Kidney epithelial cell (primary cell): ENCODE measurements at places on chromosomes 11 and 22.

DNA sequence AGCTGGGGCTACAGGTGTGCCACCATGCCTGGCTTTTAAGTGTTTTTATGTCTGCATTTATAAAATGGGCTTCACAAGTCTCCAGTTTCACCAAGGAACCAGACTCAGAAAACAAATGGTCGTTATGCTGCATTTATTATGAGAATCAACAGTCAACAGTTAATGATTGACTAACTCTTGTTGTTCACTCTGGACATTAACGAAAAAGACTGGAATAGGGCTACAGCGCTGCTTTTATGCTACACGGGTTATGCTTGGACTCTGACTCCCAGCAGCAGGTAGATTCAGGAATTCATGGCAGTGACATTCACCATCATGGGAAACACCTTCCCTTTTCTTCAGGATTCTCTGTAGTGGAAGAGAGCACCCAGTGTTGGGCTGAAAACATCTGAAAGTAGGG lies 44.4 kb upstream of the CHKA start:
- DNase-seq, result no peak

DNA sequence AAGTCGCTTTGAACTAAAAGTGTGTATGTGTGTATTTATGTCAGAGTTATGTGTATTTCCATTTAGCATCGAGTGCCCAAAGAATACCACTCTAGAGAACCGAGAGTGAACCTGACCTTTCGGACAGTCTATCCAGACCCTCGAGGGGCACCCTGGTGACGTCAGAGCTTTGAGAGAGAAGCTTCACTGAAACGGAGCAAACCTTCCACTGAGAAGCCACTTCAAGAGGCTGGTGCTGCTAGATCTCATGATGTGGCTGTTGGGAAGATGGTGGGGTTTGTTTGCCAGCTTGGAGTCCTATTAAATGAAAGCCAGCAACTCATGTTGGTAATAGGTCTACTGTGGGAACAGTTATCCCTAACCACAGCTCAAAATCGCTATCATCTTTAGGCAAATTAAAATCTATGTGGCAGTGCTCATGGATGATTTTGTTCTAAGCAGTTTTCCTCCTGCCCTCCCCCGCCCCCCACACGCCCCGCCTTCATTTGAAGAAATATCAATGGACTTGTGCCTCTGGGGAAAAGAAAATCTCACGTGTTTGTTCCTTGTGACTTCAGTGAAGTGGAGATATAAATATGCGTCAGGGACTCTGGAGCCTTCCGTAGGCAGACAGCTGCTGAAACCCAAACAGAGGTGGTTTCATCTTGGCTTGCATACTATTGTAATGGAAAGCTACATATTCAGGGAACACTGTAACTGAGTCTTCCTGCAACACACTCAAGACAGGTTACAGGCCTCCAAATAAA lies 22.4 kb upstream of the C11orf96 start:
- DNase-seq, result no peak

DNA sequence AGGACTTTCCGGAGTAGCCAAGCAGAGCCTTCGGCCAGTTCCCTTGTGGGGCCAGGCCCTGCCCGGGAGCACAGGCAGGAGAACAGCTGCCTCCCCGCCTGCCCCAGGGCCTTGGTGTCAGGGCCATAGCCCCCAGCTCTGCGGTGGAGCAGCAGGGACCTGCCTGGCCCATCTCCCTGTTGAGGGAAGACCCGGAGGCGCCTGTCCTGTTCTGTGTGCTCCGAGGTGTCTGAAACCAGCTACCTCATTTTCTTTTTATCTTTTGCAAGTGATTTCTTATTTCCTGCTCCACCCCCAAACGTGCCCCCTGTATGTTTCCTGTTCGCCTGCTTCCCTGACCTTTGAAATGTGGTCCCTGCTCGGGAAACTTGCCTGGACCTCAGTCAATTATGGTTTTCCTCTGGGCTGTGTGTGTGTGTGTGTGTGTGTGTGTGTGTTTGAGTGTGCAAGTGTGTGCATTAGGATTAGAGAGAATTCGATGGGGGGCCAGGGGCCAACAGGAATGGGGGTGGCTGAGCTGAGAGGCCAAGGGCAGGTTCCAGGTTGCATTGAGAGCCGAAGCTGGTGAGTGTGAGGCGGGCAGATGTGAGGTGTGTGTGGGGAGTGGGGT lies 19.1 kb downstream of the LRP5 start:
- DNase-seq, result no peak

GRCh38 chr11:76803023-76803422 lies 19.9 kb downstream of the TSKU start:
- no peak for DNase-seq

DNA sequence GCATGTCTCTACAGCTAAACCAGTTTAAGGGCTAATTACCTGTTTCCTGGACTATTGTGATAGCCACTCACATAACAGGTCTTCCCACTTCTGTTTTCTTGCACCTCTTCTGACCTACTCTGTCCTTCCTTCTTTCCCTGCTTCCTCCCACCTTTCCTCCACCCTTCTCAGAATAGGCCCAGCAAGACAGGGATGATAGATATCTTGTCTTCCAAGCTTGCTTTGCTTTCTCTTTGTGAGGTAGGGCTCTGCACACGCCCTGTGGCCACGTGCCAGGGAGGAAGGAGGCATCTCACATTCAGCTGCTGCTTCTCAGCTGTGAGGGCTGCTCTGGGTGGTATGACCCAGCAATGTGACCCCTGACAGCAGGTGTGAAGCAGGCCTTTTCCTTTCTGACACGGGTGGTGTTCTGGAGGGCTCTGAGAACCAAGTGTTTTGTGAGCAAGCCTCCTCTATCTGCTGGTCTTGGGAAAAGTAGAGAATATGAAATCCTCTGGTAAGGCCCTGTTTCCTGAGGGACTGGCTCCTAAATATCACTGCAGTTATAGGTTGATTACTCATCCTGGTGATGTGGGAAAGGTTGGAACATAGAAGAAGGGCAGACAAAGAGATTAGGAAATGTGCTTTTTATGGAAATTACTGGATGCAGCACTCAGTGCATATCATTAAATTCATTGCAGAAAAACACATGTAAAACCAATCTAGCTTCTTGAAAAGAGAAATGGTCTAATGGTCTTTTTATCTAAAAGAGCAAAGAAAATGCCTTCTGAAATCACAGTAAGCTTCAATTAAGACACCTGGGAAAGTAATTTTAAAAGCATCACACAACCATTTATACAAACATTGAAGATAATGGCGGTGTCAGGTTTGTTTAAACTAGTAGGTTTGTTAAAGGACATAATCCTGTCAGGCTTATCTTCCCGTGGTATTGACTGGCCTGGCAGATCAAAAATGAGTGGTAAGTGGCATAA lies 8.5 kb downstream of the AMOTL1 start:
- DNase-seq, result no peak

GRCh38 chr11:76210931-76211851 lies 4.9 kb upstream of the WNT11 start:
- no peak for DNase-seq

DNA sequence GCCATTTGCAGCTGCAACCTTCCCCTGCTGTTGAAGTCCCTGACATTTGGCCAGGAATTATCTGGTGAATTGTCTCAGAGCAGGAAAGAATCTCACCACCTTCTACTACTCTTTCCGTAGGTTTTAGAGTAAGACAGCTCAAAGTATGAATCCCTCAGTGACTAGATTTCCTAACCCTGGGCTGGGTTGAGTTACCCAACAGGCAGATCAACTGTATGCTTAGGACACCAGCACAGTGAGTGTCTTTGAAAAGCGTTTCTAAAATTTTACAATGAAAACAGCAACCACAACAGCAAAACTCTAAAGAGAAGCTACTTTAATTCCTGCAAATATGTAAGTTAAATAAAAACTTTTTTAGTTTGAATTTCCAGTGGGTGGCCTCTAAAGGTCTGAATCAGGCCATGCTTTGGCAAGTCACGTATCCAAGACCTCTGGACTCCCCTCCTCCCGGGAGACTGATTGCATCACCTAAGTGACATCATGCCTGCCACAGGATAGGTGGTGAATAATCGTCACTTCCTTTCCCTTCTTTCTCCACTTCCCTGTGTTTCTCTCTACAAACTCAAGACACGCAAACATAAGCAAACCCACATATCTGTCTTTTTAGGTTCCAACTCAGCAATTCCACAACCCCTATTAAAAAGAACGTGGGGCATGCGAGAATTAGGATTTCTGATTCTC lies 7.8 kb downstream of the OR8B12 start:
- DNase-seq, result no peak

- DNase-seq, result no peak
These were observed 922.3 kb downstream of the BRD1 start for GRCh38 chr22:48905206-48905975.

DNA sequence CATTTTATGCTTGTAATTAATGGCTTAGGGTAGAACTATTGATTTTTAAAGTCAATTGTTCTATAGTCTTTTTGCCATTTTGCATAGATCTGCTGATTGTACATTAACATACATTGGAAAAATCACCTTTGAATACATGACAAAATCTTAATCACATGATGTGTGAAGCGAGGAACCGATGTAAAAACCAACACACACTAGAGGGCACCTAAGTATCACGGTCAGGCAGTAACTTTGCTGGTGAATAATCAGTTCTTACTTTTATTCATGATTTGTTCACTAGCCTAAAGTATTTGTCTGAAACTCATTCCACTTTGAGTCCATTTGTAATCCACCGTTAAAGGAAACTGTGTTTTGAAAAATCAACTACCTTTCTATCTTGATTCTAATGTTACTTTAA lies 28.2 kb downstream of the JHY start:
- DNase-seq, result no peak

DNA sequence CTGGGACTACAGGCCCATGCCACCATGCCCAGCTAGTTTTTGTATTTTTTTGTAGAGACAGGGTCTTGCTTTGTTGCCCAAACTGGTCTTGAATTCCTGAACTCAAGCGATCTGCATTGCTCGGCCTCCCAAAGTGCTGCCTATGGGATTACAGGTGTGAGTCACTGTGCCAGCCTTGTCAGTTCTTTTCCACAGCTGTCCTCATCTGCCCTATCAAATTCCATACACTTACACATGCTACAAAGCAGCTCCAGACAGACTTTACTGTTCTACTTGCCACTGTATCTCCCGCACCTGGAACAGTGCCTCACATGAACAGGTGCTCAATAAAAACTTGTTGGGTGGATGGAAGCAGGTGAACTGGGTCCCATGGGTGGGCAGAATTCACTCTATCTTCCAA lies 8.2 kb downstream of the STX5 start:
- no peak for DNase-seq

DNA sequence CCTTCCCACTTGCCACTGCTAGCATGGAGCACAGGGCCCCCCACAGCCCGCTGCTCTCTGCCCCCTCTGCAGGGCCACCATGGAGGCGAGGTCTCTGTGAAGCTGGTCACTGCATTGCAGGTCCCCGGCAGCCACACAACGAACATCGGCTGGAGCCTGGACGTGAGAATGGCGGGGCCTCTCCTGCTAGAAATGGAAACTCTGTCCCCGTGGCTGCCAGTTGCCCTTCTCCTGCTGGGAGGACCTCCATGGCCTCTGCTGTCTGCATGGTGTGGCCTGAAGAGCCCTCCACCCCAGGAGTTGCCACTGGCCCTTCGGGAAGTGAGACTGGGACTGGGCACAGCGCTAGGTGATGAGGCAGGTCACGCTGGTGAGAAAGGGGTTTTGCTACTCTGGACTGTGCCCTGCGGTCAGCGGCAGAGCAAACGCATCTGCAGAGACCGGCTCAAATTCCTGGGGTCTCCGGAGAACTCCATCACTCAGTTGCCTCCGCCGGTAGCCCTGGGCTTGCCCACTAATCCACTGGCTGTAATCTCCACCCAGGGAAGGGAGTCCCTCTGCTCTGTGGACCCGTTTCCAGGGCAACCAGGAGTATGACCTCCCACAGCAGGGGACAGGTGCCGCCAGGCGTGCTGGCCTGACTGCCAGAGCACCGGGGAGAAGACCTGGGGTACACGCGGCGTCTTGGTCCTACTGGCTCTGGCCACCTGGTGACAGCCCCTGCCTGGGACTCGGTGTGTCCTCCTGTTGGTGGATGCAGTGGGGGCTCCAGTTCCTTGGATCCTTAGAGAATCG lies 806.3 kb downstream of the BRD1 start:
- DNase-seq, result no peak

DNA sequence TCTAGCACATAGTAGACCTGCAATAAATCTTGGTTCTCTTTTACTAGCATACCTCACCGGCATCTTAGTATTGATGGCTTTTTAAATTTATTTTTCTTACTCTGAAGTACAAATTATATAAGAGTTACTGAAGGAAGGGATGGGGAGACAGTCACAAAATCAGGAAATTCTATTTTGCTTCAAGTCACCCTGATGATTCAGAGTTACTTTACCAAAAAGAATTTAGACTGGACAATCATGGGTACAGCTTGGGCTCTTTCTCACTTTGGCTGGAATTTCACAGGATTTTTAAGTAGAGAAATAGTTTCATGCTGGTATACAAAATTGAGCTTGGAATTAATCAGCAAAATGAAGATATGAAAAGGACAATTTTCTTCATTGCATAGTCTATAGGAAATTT lies 919.2 kb downstream of the METTL15 start:
- DNase-seq, result no peak

- no peak for DNase-seq
These were observed 80.9 kb upstream of the PICALM start for GRCh38 chr11:86149792-86150191.

DNA sequence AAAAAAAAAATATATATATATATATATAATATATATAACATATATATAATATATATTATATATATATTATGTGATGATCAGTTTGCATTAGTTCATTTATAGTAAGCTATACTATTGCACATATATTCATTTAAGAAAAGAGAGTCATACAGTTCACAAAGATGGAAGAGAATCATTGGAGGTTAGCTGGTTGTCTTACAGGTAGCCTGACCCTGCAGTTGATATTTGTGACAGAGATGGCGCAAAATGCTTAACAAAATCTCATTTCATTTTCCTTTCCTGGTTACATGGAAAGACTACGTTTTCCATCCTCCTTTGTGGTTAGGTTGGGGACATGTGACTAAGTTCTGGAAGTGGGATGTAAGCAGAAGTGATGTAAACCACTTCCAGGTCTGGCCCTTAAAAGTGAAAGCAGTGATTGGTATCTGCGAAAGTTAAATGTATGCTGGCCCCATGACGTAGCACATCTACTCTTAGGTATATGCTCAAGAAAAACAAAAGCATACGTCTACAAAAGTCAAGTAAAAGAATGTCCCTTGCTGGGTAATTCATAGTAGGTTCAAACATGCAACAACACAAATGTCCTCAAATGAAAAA lies 7.2 kb upstream of the TMEM135 start:
- DNase-seq, result no peak
